ENCODE measurements at places on chromosomes 16 and 17.

- DNase-seq, result no peak
Observed at GRCh38 chr16:85172455-85173145, 60.3 kb upstream of the CIBAR2 start.

- DNase-seq, result no peak
Observed at GRCh38 chr16:12532871-12533610, 270.6 kb downstream of the CPPED1 start.

- DNase-seq, result no peak
Observed at GRCh38 chr17:79081571-79082276, 7.1 kb downstream of the ENGASE start.

DNA sequence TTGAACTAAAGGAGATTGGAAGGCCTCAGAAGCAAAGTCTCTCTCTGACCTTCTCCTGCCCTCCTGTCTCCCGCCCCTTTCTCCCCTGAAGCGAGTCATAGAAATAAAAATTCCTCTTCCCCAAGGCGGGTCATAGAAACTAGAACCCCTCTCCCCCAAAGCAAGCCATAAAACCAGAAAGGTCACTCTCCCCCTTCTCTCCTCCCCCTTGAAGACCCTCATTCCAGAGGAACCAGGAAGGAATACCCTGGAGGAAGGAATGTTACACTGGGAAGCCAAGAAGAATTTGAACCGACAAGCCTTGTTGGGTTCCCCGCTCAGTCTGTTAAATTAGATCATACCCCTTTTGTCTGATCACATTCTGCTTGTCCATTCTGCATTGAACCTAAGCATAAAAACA is 2.7 kb upstream of the GJC1 start:
- no peak for DNase-seq

- DNase-seq, result no peak
Observed at GRCh38 chr17:15285466-15285865, 20.3 kb upstream of the PMP22 start.

GRCh38 chr16:24700549-24701392 is 28.7 kb upstream of the TNRC6A start:
- peak; percentile 99 for DNase-seq

- DNase-seq, result no peak
Observed at GRCh38 chr17:48725288-48726064, 2.5 kb downstream of the PRAC2 start.

DNA sequence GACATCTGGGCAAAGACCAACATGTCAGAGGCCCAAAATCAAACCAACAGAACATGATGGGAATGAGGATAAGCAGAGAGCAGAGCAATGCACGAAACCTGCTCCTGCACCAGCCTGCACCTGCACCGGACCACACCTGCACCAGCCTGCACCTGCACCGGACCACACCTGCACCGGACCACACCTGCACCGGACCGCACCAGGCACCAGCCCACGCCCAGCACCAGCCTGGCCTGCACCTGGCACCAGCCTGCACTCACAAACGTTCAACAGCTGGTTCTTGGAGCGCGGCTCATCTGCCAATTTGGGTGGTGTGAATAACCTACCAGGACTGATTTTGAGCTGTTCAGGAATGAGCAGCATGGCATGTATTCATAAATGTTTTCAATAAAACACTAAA is 18.2 kb downstream of the CEP131 start:
- DNase-seq, result no peak

DNA sequence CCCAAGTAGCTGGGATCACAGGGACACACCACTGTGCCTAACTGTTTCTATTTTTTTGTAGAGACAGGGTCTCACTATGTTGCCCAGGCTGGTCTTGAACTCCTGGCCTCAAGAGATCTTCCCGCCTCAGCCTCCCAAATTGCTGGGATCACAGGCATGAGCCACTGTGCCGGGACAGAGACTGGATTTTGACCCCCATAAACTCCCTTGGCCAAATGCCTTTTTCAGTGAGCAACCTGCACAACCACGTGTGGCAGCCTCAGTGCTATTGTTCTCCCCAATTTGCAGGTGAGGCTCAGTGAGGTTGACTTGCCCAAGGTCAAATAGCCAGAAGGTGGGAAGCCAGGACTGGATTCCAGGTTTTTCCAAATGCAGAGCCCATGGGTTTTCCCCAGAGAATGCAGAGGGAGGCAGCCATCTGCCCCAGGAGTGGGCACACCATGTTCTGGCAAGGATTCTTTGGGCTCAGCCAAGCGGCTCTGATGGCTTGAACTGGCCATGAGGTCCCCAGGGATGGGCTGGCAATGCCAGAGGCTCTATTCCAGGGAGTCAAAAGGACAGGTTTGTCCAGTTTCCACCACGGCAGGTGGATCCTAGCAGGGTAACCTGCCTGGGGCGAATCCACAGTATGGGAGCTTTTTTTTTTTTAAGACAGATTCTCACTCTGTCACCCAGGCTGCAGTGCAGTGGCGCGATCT is 1.8 kb downstream of the IL27 start:
- DNase-seq, result no peak

- DNase-seq, result no peak
Observed at GRCh38 chr16:80263181-80263823, 277.5 kb upstream of the DYNLRB2 start.

DNA sequence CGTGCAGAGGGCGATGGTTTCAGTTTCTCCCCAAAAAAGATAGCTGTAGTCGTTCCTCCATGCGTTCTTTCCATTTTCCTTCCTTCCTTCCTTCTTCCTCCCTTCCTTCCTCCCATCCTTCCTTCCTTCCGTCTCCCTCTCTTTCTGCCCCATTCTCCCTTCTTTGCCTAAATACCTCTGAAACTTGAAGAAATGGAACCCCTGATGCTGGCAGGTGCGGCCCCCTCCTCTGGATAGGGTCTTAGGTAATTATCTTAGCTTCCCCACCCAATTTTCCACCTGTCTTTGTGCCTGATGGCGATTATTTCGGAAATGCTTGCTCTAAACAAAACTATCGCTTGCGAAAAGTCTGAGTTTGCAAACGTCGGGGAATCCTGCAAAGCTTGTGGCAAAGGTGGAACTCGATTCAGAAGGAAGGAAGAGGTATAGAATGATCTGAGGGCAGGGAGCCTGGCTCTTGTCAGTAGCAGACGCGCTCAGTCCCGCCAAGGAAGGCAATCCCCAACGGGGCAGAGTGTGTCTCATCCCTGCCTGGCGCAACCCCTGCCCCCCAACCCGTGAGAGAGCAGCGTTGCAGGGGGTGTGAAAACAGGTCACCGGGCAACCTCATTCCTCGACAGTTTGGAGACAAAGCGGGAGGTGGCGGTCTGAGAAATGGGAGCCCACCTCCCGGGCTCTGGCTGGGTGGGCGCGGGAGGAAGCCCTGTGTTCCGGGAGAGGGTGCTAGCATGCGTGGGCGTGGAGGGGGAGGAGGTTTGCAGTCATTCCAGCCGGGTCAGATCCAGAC is 2.9 kb upstream of the CBX8 start:
- DNase-seq, result no peak

DNA sequence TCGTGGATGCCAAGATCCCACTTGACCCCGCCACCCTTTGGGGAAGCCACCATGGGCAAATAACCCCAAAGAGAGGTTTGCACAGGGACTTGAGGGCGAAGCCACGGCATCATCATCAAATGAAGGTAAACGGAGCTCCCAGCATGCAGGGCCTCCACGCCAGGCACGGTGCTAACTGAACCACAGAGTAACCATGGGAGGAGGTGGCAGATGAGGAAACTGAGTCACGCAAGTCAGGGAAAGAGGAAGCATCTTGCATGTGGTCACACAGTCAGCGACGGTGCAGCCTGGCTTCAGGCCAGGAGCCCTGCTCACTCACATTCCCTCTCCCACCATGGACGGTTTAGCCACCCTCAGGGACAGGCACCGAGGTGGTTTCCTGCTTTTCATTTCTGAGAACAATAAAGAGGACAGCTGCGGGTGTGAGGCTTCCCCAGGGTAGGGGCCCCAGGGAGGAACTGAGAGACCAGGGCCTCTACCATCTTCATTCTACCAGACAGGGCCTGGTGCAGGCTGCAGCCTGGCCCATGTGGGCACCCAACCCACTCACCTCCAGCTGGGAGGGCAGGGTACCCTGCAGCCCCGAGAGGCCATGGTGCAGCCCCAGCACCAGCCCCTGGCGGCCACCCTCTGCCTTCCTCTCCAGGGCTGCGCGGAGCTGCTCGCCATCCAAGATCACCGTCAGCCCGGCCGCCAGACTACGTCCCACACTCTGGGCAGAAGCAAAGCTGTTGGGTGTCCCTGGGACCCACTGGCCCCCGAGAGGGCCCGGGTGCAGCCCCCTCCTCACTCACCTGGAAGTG is 78.3 kb downstream of the RMI2 start:
- no peak for DNase-seq

- no peak for DNase-seq
Observed at GRCh38 chr17:55962951-55963401, 190.3 kb upstream of the ANKFN1 start.

- DNase-seq, result no peak
Observed at GRCh38 chr16:11734025-11734652, 8.5 kb downstream of the TXNDC11 start.
